Heart left ventricle (tissue), 16 donors: ENCODE measurements at places on chromosomes 2 and 18. TPM values are rescaled to one million over a fixed set of nuclear protein-coding genes. Genes with fewer than 3 reads are reported as not detected.
A peak's percentile ranks its signal among the peaks of the same experiment; 100 is the strongest.

EIF2AK3 gene
- total RNA-seq = 13.1 TPM

LYPD1 gene
- total RNA-seq = 1.8 TPM

IL18RAP gene
- total RNA-seq = 1.5 TPM

ERICH2 gene
- total RNA-seq = 1.6 TPM

SULT1C2 gene
- total RNA-seq = not detected

CIB4 gene
- total RNA-seq = not detected

SERPINB11 gene
- not detected for total RNA-seq

TANC1 gene
- 91.1 TPM for total RNA-seq

GALNT13 gene
- total RNA-seq = 0.37 TPM

LYPD6 gene
- total RNA-seq = not detected

TUBA3E gene
- 102 TPM for total RNA-seq

C1GALT1C1L gene
- total RNA-seq = 1.1 TPM

GRCh38 chr2:98870516-98871158, 65.4 kb downstream of the CRACDL start:
- H3K27ac ChIP-seq = no peak overlapping the region
- H3K27me3 ChIP-seq = no peaks in the 10 kb centered on the region
- H3K4me3 ChIP-seq = no peak overlapping the region
- H3K36me3 ChIP-seq = no peaks in the 10 kb centered on the region
- H3K4me1 ChIP-seq = no peaks in the 10 kb centered on the region
- no peak for DNase-seq

- H3K4me3 ChIP-seq = no peak overlapping the region
- H3K36me3 ChIP-seq = no peaks in the 10 kb centered on the region
- no peak overlapping the region for H3K27ac ChIP-seq
- peaks cover 21% of the 10 kb centered on the region for H3K4me1 ChIP-seq
- no peak for DNase-seq
Measured at GRCh38 chr18:12290086-12290485, 18.0 kb upstream of the TUBB6 start.

- no peaks in the 10 kb centered on the region for H3K36me3 ChIP-seq
- no peaks in the 10 kb centered on the region for H3K4me1 ChIP-seq
- H3K27ac ChIP-seq = peak overlapping the region; percentile 38
- H3K27me3 ChIP-seq = no peaks in the 10 kb centered on the region
Measured at GRCh38 chr2:178282075-178282815, 87.9 kb downstream of the OSBPL6 start.

DNA sequence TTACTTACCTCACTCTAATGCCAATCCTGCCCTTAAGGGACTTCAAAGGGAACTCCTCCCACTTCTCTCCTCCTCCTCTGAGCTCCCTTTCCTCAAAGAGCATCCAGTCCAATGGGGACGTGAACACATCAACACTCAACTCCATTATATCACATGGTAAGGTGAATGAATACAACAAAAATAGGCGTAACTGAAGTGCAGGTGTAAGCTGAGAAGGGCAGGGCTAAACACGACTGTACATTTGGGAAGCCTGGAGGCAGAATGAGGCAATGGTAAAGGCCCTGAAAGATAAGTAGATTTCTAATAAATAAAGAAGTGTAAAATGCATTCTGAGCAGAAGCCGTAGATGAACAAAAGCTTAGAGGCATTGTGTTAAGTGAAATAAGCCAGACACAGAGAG, 226.1 kb upstream of the TRIB2 start:
- no peak overlapping the region for H3K27ac ChIP-seq
- no peak overlapping the region for H3K4me3 ChIP-seq
- peaks cover 19% of the 10 kb centered on the region for H3K4me1 ChIP-seq
- DNase-seq = no peak
- H3K36me3 ChIP-seq = no peaks in the 10 kb centered on the region

- H3K4me3 ChIP-seq = no peak overlapping the region
- DNase-seq = no peak
- no peaks in the 10 kb centered on the region for H3K27me3 ChIP-seq
- H3K27ac ChIP-seq = no peak overlapping the region
Measured at GRCh38 chr2:218345491-218346236, 11.0 kb upstream of the CATIP start.

DNA sequence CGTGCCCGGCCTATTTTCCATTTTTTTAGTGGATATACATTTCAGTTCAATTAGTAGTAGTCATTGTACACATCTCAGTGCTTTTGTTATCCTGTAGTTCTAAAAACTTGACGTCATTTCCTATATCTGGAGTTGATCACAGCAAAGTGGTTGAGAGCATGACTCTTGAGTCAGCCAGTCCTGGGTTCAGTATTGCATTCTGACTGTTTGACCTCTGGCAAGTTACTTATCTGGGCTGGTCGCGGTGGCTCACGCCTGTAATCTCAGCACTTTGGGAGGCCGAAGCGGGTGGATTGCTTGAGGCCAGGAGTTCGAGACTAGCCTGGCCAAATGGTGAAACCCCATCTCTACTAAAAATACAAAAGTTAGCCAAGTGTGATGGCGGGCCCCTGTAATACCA, 50.4 kb upstream of the PPM1B start:
- no peak overlapping the region for H3K4me3 ChIP-seq
- no peak for DNase-seq
- no peaks in the 10 kb centered on the region for H3K27me3 ChIP-seq
- H3K4me1 ChIP-seq = no peaks in the 10 kb centered on the region

DNA sequence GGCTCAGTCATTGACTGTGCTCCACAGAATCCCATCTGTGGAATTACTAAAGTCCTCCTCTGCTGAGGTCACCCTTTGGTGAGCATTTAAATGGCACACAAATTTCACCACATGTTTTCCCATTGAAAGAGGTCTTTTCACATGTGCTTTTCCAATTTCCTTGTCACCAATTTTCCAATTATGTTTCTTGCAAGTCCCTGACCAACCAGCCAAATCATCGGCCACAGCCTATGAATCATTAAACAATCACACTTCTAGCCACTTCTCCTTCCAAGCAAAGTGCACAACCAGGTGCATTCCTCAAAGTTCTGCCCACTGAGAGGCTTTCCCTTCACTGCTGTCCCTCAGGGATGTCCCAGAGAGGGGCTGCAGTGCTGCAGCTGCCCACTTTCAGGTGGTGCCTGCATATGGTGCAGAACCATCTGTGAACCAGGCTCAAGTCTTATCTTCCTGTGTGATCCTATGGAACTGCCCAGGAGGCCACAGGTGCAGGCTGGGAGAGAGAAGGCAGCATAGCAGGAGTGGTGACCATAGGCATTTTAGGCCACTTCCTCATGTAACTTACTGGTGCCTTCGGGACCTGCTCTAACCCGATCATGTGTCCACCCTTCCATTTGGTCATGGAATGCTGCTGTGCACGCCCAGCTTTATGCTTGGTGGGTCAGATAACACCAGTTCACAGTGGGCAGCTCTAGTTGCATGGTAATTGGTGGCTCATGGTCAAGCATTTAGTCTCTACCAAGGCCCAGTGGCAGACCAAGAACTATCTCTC, 153.0 kb downstream of the SEPTIN10 start:
- no peak for DNase-seq
- H3K27me3 ChIP-seq = no peaks in the 10 kb centered on the region
- H3K4me1 ChIP-seq = no peaks in the 10 kb centered on the region
- no peak overlapping the region for H3K4me3 ChIP-seq
- no peaks in the 10 kb centered on the region for H3K36me3 ChIP-seq

GRCh38 chr2:67524777-67525176, 127.6 kb downstream of the ETAA1 start:
- no peak for DNase-seq
- H3K27ac ChIP-seq = no peak overlapping the region
- no peaks in the 10 kb centered on the region for H3K27me3 ChIP-seq

DNA sequence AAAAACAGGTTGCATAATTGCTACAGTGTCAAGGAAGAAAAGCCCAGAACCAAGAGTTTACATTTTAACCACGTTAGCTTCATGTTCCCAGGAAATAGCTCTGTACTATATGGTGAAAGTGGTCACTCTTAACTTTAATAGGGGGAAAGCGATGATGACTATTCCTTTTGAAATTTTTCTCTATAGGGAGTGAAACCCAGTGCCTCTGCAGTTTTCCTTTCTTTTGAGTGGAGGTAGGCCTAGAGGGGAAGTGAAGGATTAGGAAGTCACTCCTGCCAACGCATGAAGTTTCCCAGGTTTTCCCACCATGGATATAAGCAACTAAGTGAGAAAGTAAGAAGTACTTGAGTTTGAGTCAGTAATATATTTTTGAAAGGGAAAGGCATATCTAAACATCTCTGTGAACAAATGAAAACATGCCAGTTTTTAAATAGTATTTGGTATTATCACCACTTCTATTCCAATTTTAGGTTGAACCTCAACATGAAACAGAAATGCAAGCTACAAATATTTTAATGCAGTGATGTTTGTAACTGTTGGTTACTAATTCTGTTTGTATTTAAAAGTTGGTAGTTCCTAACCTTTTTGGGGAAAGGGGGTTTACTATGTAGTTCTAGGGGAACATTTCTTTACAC, 91.9 kb downstream of the VRK2 start:
- no peak overlapping the region for H3K4me3 ChIP-seq
- DNase-seq = no peak
- no peak overlapping the region for H3K27ac ChIP-seq
- no peaks in the 10 kb centered on the region for H3K4me1 ChIP-seq
- no peaks in the 10 kb centered on the region for H3K27me3 ChIP-seq
- peaks cover 25% of the 10 kb centered on the region for H3K36me3 ChIP-seq

DNA sequence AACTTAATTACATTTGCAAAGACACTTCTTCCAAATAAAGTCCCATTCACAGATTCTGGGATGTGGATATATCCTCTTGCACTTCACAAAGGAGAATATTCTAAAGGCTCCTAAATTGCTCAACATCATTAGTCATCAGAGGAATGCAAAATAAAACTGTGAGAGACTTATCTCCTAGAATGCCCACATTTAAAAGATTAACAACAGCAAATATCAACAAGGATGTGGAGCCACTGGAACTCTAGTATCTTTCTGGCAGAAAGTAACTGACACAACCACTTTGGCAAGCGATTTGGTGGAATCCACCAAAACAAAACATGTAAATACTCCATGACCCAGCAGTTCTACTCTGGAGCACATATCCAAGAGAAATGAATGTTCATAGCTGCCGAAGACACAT, 4.6 kb downstream of the NEU2 start:
- no peaks in the 10 kb centered on the region for H3K4me1 ChIP-seq
- no peak overlapping the region for H3K4me3 ChIP-seq
- no peaks in the 10 kb centered on the region for H3K27me3 ChIP-seq
- no peak for DNase-seq

GRCh38 chr2:181356526-181357130, 100.6 kb upstream of the ITGA4 start:
- H3K4me3 ChIP-seq = no peak overlapping the region
- H3K27me3 ChIP-seq = no peaks in the 10 kb centered on the region
- no peak overlapping the region for H3K27ac ChIP-seq

DNA sequence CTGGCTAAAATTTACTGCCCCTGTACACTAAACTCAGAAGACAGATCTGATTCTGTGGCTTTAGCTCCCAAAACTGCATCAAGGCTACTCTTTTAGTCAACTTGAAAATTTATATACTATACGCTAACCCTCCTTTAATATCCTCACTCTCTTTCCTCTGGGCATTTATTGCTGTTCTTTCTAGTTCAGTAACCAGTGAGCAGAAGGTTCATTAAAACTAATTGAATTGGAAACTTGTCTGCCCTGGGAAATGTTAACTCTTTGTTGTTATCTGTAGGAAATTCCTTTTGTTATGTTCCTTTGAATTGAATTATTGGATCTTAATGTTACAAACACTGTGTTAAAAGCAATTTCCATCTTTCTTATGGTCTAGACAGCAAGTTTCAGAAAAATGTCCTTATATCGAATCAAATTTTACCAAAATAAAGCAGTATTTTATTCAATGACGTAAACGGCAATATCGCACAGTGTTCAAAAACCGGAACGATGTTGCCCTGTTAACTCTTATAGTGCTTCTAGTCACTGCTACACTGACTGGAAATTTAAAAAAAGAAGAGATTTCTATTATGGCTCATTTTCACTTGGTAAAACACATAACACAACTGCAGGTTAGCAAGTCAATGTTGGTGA, 168.3 kb downstream of the NR4A2 start:
- no peaks in the 10 kb centered on the region for H3K27me3 ChIP-seq
- no peak overlapping the region for H3K4me3 ChIP-seq
- H3K4me1 ChIP-seq = no peaks in the 10 kb centered on the region
- H3K27ac ChIP-seq = no peak overlapping the region

- no peak overlapping the region for H3K4me3 ChIP-seq
- peaks cover 100% of the 10 kb centered on the region for H3K4me1 ChIP-seq
- H3K36me3 ChIP-seq = peaks cover 7% of the 10 kb centered on the region
- H3K27me3 ChIP-seq = no peaks in the 10 kb centered on the region
- peak overlapping the region; percentile 44 for H3K27ac ChIP-seq
Measured at GRCh38 chr2:54599914-54600313, 123.5 kb upstream of the EML6 start.

- DNase-seq = no peak
- no peaks in the 10 kb centered on the region for H3K36me3 ChIP-seq
- H3K4me1 ChIP-seq = peaks cover 8% of the 10 kb centered on the region
- no peak overlapping the region for H3K27ac ChIP-seq
- H3K4me3 ChIP-seq = no peak overlapping the region
- no peaks in the 10 kb centered on the region for H3K27me3 ChIP-seq
Measured at GRCh38 chr18:10265560-10266333, 188.7 kb upstream of the APCDD1 start.

- DNase-seq = no peak
- no peaks in the 10 kb centered on the region for H3K4me1 ChIP-seq
- H3K27ac ChIP-seq = no peak overlapping the region
- no peak overlapping the region for H3K4me3 ChIP-seq
- no peaks in the 10 kb centered on the region for H3K27me3 ChIP-seq
Measured at GRCh38 chr2:211756266-211756665, 782.3 kb downstream of the ERBB4 start.

DNA sequence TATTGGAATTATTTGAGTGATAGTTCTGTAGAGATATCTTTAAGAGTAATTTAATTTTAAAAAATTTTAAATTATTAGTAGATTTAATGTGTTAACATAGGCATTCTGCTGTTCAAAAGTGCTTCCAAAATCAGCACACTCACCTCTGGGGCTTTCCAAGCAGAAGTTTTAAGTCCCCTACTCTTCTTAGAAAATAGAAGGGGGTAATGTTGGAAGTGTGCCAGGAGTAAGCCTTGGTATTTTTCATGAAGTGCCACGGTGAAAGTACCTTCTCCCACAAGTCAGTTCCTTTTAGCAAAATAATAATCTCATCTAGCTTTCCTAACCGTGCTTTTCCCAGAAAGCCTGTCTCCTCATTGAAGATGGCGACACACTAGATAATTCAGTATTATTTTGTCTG, 3.9 kb upstream of the TNFRSF11A start:
- H3K27me3 ChIP-seq = peaks cover 18% of the 10 kb centered on the region
- H3K36me3 ChIP-seq = no peaks in the 10 kb centered on the region
- peaks cover 9% of the 10 kb centered on the region for H3K4me1 ChIP-seq
- H3K27ac ChIP-seq = no peak overlapping the region
- no peak overlapping the region for H3K4me3 ChIP-seq

- no peaks in the 10 kb centered on the region for H3K36me3 ChIP-seq
- H3K27me3 ChIP-seq = no peaks in the 10 kb centered on the region
- no peak overlapping the region for H3K27ac ChIP-seq
Measured at GRCh38 chr2:72581560-72582181, 244.2 kb downstream of the EXOC6B start.

- no peak for DNase-seq
- no peaks in the 10 kb centered on the region for H3K4me1 ChIP-seq
- H3K36me3 ChIP-seq = no peaks in the 10 kb centered on the region
- no peak overlapping the region for H3K27ac ChIP-seq
- H3K27me3 ChIP-seq = no peaks in the 10 kb centered on the region
Measured at GRCh38 chr2:165219481-165219880, 15.6 kb upstream of the SCN3A start.

GRCh38 chr18:28512357-28512756, 335.4 kb upstream of the CDH2 start:
- H3K4me1 ChIP-seq = no peaks in the 10 kb centered on the region
- H3K27ac ChIP-seq = no peak overlapping the region
- no peak overlapping the region for H3K4me3 ChIP-seq
- H3K36me3 ChIP-seq = no peaks in the 10 kb centered on the region
- DNase-seq = no peak
